ENCODE measurements at places on chromosomes 6 and 20. TPM values are rescaled to one million over a fixed set of nuclear protein-coding genes. Genes with fewer than 3 reads are reported as not detected.

- no peak for DNase-seq
These were observed 303.5 kb downstream of the CDH4 start for GRCh38 chr20:61555566-61555965.

GRCh38 chr6:38137608-38138265 lies 318.2 kb downstream of the ZFAND3 start:
- peak; percentile 29 for DNase-seq

DNA sequence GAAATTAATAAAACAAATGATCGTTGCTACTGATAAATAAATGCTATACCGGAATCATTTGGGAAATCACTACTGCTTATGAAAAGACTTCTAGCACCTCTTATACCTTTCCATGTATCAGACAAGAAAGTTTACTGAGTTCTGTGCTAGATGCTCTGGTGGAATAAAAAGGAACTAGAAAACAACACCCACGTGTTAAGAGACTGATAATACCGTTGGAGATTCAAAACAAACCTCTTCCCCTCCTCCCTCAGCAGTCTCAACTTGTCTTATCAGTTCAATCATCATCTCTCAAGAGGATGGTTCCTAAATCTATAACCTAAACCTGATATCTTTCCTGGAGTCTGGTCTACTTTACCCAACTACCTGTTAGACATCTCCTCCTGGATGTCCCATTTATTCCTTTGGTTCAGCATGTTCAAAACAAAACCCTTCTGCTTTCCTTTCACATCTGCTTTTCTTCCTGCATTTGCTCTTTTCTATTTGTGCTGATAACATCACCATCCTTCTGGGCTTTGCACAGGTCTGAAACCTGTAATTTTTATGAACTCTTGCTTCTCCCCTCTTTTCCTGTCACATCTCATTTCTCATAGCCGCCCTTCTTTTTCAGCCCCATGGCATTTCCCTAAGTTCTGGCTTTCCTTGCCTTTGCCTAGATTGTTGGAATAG lies 122.2 kb downstream of the COL19A1 start:
- no peak for DNase-seq

DNA sequence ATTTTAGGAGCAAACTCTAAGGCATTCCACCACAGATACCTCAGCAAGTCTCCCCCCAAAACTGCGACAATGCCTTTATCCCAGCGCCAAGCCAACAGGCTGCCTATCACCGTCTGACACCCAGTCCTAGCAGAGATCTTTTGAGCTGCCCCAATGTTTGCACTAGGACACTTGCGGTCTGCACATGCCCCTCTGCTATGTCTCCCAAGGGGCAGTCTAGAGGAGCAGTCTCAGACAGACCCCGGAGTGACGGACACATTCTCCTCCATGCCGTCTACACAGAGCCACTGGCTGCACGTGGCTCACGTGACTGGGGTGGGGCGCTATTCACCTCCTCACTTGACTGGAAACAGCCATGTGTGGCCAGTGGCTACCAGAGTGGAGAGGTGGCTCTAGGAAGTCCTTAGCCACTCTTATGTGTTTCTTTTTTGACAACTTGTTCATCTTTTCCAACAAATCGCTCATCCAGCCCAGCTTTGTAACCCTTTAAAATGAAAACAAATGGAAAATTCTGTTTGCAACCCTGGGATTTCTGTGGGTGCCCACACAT lies 16.0 kb downstream of the DIDO1 start:
- DNase-seq = no peak

DNA sequence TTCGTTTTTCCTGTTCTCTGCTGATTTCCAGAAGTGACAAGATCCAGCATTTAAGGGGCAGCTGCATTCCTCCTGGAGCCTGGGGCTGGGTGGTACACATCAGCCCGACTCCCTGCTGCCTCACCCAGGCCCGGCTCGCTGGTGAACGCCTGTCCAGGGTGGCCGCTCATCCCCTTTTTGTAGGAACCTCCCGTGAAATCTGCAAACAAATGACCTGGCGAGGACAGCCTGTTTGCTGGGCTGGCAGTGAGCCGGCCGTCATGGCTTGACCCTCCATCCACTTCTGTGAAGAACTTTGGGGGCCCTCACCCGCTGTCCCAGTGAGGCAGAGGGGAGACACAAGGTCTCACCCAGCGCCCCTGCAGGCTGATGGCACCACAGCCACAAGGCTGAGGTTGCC lies 39.0 kb downstream of the PYGB start:
- DNase-seq = no peak

DNA sequence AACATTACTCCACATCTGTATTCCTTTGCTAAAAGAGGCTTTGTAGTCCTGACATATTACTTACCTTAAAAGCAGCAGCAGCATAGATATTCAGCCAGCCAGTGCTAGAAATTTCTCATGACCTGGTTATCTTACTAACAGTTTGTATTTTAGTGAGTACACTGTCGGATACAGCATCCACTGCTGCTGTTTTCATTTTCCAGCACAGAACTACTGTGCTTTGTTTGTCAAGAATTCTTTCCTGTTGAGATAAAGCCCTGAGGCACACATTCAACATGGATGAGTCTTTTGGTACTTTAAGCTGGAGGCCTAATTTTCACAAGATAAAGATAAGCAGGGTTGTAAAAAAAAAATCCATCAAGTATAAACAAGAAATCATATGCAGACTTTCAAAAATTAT lies 311.2 kb upstream of the OPRM1 start:
- DNase-seq = no peak

- DNase-seq = no peak
These were observed 160.7 kb downstream of the ZFAND3 start for GRCh38 chr6:37980222-37980595.

- no peak for DNase-seq
These were observed 26.0 kb upstream of the ADIG start for GRCh38 chr20:38554986-38555385.

DNA sequence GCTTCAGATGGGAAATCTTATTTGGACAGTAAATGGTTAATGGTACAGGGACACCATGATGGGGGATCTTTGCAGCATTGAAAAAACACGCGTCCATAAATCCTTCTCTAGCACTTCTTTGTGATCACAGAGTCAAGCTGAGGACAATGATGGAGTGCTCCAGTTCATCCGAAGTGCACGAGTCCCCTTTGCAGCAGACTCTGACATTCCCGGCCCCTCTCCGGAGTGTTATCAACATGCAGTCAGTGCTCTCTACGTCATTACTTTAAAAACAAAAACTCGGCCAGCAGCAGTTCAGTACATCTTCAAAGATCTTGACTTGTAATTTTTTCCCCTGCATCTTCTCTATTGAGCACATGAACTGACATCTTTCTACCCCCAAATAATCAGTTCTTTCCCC lies 185.5 kb upstream of the AKAP12 start:
- DNase-seq = peak; percentile 83

DNA sequence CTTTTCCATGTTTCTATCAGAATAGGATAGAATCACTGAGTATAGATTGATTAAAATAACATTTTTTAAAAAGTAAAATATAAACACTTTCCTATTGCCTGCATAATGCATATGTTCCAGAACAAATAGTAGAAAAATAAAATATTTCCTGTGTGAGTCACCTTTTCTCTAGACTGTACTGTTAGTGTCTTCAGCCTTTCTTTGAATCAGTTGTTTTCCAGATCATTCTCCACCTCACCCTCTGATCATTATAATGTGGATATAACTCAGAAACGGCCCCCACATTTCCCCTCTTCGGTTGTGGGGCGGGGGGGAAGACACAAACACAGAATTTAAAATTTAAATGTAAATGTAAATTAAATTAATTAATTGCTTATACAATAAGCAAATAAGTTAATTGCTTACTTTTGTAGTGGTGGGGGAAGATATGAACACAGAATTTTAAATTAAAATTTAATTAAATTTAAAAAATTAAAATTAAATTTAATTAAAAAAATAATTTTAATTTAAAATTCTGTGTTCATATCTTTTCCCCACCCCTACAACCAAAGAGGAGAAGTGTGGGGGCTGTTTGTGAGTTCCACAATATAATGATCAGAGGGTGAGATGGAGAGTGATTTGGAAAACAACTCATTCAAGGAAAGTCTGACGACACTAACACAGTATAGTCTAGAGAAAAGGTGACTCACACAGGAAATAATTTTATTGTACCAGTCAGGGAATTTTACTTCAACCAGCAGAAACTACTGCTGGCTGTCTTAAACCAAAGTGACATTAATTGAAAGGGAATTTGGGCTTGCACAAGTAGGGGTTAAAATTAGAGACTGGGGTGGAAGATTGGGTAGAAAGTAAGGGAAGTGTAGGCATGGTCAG lies 37.1 kb upstream of the PROKR2 start:
- DNase-seq = no peak

GRCh38 chr6:147567141-147567805 lies 58.8 kb downstream of the SAMD5 start:
- no peak for DNase-seq

- DNase-seq = no peak
These were observed 2.3 kb upstream of the OCSTAMP start for GRCh38 chr20:46552460-46553420.

DNA sequence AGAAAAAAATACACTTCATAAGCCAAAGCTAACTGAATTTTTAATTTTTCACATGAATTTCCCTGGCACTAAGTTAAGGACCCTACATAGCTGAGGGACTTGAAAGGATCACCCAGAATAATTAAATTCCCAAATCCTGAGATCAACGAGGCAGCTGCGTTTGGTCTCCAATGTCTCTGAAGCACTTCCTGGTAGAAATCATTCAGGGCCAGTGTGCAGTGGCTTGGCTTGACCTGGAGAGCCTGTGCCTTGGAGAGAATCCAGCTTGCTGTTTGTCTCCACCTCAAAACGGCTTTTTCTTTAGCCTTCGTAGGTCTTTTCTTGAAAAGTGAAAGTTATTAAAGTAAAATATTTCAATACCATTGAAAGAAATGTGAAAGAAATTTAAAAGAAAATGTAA lies 92.4 kb downstream of the SMOC2 start:
- DNase-seq = no peak

DNA sequence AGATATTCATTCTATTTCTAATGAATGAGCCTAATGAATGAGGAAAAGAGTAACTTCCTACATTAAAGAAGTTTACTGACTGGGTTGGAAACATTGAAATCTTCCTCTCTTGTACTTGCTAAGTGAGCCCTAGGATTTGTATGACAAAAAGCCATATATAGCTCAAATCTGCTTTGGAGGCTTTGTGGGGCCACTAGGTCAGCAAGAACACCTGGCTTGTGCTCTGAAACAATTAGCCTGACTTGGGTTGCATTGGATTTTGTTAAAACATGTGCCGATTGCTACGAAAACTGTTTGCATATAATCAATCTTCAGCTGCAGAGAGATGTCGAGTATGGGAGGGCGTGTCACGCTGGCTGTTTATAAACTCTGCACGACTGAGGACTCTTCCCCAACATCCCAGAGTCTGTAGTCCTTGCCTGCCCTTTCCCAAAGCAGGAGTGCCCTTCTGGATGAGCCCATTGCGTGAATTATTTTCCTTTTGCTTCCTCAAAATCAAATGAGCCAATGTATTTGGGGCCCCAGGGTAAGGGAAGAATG lies 684.8 kb downstream of the DHX35 start:
- DNase-seq = no peak

DNA sequence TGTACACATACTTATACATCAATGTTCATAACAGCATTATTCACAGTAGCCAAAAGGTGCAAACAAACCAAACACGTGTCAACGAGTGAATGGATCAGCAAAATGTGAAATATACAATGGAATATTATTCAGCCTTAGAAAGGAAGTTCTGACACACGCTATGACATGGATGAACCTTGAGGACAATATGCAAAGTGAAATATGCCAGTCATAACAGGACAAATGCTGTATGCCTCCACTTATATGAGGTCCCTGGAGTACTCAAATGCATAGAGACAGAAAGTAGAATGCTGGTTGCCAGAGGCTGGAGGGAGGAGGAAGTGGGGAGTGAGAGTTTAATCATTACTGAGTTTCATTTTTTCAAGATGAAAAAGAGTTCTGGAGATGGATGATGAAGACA lies 37.8 kb upstream of the IGF2R start:
- DNase-seq = no peak

DNA sequence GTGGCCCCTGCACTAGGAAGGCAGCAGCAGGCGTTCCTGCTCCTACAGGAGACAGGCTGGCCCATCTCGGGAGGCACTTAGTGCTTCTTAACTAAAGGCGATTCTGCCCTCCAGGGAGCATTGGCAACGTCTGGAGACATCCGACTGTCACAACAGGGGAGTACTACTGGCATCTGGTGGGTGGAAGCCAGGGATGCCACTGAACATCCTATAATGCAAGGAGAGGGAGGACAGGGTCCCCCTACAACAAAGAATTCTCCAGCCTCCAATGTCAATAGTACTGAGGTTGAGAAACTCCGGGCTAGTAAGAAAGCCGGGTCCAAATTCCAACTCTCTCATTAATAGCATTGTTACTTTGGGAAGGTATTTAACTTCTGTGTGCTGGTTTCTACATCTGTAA lies 119.4 kb upstream of the ARMC2 start:
- no peak for DNase-seq

DNA sequence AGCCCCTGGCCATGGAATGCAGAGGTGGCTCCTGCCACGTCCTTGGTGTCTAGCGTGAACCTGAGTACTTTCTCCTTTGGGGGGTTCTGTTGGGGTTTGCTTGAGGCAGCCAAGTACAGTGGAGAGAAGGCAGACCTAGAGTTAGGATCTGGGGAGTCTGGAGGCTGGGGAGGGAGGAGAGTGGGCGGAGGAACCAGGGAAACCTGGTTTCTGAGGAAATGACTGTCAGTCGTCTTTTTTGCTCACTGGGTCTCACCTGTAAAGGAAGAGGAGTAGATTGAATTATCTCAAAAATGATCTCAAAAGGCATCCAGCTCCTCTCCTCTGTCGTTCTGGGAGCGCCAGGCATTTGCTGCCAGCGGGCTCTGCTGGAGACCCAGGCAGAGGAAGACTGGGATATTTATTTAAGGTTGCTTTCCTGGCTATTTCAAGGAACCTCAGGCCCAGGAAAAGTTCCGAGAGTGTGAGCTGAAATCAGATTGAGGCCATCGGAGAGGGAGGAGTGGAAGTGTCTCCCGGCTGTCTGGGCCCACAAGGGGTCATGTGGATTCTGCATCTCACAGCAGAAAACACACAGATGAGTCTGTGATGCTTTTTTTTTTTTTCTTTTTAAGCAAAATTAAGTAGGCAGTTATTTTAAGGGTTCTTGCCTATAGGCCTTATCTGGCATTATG lies 16.1 kb downstream of the EPB41L1 start:
- DNase-seq = no peak

DNA sequence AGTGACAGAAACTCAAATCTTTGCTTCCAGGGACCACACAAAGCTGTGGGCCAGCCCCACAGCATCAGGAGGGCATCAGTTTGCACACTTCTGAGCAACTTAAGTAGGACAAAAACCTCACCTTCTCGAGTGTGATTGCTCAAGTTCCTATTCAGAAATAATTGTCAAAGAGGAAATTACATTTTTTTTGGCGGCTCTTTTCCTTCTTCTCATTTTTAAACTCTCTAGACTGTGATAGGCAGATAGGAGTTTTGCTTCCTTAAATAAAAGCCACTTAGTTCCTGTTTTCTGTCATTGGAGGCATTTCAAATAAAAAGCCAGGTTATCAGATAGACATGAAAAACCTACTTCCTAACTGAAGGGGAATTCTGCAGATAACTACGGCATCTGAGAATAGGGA lies 11.2 kb upstream of the TAGAP start:
- no peak for DNase-seq

- no peak for DNase-seq
These were observed 208.4 kb downstream of the MYLK4 start for GRCh38 chr6:2542101-2542857.

The GGTLC1 gene
- not detected for polyA plus RNA-seq

The SLC17A9 gene
- polyA plus RNA-seq = 1.7 TPM

The ITPR3 gene
- polyA plus RNA-seq = 9.2 TPM

The OR2J3 gene
- not detected for polyA plus RNA-seq

The LY6G5C gene
- polyA plus RNA-seq = 2.7 TPM

The LTB gene
- polyA plus RNA-seq = 0.91 TPM

The ABHD16B gene
- not detected for polyA plus RNA-seq

The ADRM1 gene
- 37.6 TPM for polyA plus RNA-seq

The TMC2 gene
- 0.50 TPM for polyA plus RNA-seq

The CDH4 gene
- 7.3 TPM for polyA plus RNA-seq

The SIRT5 gene
- 24.4 TPM for polyA plus RNA-seq

All from left kidney (tissue), 8 donors.